ENCODE measurements at places on chromosomes 7 and 10.

GRCh38 chr10:96967847-96968246 is 135.7 kb downstream of the LCOR start:
- no peak for DNase-seq

GRCh38 chr7:36161996-36162395 is 8.9 kb downstream of the EEPD1 start:
- DNase-seq = no peak

DNA sequence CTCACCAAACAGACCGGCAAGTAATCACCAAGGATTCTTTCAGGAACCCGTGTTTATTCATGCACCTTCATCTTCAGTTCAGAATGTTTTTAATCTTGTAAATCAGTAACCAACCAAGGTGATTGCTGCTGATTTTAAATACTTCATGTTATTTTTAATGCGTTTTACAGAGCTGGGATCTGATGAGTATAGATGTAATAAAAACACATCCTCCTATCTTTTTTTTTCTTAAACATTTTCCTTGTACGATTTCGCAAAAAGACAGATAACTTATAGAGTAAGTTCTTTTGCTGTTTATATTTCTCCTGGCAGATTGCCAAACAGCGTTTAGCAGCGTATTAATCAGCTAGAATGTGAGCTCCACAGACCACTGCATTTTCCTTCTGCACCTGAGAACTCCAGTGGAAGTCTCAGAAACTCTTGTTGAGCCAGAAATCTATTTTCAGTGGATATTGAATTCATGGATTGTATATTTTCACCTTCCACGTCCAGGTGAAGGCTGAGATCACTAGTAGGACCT is 397.8 kb upstream of the NRP1 start:
- DNase-seq = no peak

- DNase-seq = no peak
Observed at GRCh38 chr10:125257521-125258108, 97.3 kb upstream of the CTBP2 start.

DNA sequence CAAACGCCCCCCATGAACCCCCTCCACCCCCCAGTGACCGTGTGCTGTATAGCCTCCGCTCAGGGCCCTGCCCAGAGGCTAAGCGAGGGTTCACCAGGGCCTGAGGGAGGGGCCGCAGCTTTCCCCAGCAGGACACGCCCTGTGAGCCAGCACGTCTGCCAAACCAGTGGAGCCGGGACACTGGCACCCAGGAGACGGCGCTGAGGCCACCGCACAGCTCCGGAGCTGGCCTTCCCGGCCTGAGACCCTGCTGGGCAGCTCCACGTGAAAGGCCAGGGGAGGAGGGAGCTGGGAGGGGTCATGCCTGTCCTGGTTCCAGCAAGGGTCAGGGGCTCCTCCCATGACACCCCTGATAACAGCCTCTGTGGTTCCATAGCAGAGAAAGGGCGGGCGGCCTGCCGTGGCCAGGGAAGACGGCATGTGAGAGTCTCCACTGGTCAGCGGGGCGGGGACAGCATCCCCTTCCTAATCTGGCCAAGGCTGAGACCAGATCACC is 278.3 kb downstream of the ELFN1 start:
- no peak for DNase-seq

Data from NCI-H774 (cell line).